Gastrocnemius medialis (tissue), 4 donors: ENCODE measurements at places on chromosomes 1 and 21. TPM values are rescaled to one million over a fixed set of nuclear protein-coding genes. Genes with fewer than 3 reads are reported as not detected.

LHX8 gene
- total RNA-seq: not detected

LCE3D gene
- not detected for total RNA-seq

PGLYRP4 gene
- not detected for total RNA-seq

SLC44A5 gene
- total RNA-seq: 0.15 TPM

GJA8 gene
- total RNA-seq: not detected

TRIM63 gene
- total RNA-seq: 1,040 TPM

FAM167B gene
- total RNA-seq: 2.9 TPM

SH3D21 gene
- 0.10 TPM for total RNA-seq

DDX20 gene
- 29.0 TPM for total RNA-seq

OMA1 gene
- 23.7 TPM for total RNA-seq

SPATC1L gene
- 1.5 TPM for total RNA-seq

ADGRL4 gene
- 13.4 TPM for total RNA-seq

GRCh38 chr1:19955534-19956170 is 23.8 kb downstream of the PLA2G2A start:
- DNase-seq: no peak

- DNase-seq: peak; percentile 7
Observed at GRCh38 chr1:38941527-38942019, at the start of gene RHBDL2. Gene RHBDL2 (minus strand): TSS chr1:38941830. CDS start chr1:38919212, 22,618 bp downstream.

GRCh38 chr21:16713331-16714117 is 799.3 kb upstream of the CXADR start:
- no peak for DNase-seq

GRCh38 chr21:34707876-34708325 is 39.1 kb downstream of the CLIC6 start:
- no peak for DNase-seq

GRCh38 chr21:16370186-16370585 is 640.4 kb downstream of the USP25 start:
- peak; percentile 51 for DNase-seq

GRCh38 chr1:159937054-159937750 is 8.2 kb downstream of the IGSF9 start:
- no peak for DNase-seq

GRCh38 chr1:228400237-228400651 is 6.4 kb downstream of the TRIM11 start:
- peak; percentile 10 for DNase-seq

GRCh38 chr1:118773656-118774055 is 214.5 kb downstream of the TBX15 start:
- no peak for DNase-seq

DNA sequence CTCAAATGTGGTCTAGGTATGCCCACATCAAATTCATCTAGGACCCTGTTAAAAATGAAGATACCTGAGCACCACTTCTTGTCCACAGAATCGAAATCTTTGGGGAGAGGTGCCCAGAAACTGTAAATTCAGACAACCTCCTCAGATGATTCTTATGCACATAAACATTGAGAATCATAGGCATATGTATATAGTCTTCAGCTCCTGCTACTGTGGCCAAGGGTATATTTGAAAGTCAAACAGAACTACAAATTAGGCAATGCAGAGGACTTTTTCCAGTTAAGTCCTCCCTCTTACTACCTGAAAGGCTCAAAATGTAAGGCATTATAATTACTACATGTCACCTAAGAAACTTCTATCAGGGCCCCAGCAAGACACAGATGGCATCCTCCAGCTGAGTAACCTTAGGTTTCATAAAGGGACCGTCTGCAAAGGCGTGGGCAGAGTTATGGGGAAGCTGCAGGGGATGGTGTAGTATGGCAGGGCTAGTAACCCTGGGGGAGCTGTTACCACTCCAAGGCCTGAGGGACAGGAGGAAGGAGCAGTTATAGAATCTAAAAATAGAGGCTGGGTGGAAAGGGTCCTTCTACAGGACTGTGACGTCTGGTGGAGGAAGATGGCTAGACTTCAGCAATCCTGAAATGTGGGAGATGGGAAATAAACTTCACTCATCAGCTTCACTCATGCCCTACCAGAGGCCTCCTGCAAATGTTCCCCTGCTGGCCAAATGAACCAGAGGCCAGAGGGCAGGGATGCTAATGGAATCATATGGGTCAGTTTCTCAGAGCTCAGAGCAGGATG is 46.3 kb downstream of the DAB1 start:
- no peak for DNase-seq

DNA sequence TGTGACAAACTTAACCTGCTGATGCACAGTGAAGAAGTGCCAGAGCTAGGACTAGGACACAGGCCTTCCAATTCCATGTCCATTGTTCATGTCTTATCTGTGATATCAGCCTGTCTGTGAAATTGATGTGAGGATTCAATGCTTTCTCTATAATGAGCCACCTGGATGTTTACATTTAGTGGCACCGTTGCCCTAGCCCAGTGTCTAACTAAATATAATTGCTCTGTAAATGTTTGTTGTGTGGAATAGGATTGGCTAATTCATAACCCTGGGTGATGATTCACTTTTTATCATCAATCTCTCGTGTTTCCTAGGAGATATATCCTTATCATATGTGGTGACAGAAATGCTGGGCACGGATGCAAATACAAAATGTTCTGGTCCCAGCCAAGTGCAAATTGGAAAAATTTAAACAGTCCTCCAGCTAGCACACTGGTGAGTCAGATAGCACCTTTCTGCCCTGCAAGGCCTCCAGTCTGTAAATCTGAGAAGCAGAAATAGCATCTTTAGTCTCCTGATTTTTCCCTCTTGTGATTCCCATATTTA is 46.9 kb upstream of the GNG12 start:
- no peak for DNase-seq

- peak; percentile 72 for DNase-seq
Observed at GRCh38 chr1:91617285-91617765, 116.7 kb downstream of the CDC7 start.

DNA sequence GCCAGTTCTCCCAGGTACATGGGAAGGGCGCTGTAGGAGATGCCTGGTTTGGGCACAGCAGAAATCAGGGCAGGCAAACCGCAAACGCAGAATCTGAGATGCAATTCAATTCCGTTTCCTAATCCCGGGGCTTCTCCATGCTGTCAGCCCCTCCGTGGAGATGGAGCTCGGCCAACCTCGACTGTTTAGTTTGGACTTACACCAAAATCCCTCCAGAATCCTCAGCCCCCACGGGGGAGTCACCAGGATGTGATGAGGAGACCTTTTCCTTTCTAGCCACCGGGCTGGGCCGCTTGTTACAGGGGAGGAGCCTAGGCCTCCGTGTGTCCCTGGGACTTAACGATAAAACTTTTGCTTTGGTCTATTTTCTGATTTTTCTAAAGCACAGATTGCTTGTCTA is 7.9 kb downstream of the SLC2A7 start:
- no peak for DNase-seq

- DNase-seq: no peak
Observed at GRCh38 chr1:184417916-184418315, 31.1 kb downstream of the C1orf21 start.

DNA sequence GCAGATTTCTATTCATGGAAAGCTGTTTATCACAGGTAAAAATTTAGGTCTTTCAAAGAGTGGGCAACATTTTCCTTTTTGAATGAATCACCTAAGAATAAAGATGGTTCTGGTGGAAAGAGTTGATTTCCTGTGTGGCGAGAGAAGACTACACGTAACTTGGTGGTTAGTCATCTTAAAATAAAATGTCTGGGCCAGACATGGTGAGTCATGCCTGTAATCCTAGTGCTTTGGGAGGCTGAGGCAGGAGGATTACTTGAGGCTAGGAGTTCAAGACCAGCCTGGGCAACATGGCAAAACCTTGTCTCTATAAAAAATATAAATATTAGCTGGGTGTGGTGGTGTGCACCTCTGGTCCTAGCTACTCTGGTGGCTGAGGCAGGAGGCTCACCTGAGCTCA is 65.7 kb downstream of the DISP1 start:
- DNase-seq: no peak

DNA sequence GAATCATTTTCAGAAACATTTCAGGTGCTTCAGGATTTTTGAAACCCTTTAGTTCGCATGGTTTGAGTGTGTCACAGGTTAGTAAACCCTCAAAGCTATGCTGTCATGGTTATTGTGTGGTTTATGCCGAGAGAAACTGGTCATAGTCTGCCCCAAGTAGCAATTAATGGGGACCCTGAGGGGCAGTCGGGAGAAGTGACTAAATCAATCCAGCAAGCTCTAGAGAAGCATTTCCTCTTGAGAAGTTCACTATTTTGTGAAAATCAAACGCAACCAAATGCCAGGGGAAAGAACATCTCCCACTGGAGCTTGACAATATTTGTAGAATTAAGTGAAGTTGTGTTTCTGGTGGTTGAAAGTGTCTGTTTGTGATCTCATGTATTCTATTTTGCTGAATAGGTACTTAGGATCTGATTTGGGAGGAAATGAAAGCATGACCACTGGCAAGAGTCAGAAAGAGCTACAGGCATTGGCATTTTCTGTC is 63.0 kb upstream of the BACH1 start:
- DNase-seq: no peak

- DNase-seq: no peak
Observed at GRCh38 chr1:219744652-219745469, 132.0 kb upstream of the ZC3H11B start.

- no peak for DNase-seq
Observed at GRCh38 chr1:40197656-40198055, 36.5 kb downstream of the RLF start.

GRCh38 chr21:26091480-26092018 is 79.0 kb downstream of the APP start:
- no peak for DNase-seq

- peak; percentile 54 for DNase-seq
Observed at GRCh38 chr1:218480137-218480536, 135.0 kb downstream of the TGFB2 start.

- DNase-seq: no peak
Observed at GRCh38 chr21:42306366-42307035, 8.7 kb downstream of the TFF3 start.

DNA sequence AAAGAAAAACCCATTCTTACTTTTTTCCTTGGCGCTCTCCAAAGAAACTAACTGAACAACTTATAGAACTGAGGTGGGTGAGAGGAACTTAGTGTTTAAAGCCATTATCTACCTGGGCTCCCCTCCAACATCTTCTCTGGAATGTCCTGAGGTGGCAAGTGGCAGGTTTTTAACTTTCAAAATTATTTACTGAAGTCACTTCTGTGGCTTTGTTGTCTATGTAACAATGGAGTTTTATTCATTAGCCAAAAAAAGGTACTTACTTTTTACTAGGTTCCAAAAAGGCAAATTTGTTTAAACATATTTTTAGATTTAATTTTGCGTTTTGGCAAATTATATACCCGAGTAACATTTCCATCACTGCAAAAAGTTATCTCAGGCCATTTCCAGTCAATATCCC is 2.4 kb downstream of the ENO1 start:
- DNase-seq: no peak

DNA sequence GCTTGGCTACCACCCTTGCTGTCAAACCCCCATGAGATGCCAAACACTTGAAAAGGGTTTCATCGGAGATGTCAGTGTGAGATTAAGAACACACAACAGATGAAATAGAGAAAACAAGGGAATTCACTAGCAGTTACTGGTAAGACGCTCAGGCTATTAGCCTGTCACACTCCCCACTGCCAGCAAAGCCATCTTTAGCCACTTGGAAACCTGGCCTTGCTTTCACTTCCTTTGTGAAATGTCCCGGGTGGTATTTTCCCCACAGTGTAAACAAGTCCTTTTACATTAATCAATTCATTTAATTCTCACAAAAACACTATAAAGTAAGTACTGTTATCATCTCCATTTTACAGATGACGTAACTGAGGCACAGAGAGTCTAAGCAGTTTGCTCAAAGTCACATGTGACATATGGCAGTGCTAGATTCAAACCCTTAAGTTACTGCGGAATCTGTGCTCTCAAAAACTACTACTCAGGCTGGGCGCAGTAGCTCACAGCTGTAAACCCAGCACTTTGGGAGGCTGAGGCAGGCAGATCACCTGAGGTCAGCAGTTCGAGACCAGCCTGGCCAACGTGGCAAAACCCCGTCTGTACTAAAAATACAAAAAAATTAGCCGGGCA is 32.7 kb upstream of the KHDRBS1 start:
- DNase-seq: no peak

GRCh38 chr1:240500647-240501046 is 111.3 kb downstream of the GREM2 start:
- DNase-seq: no peak

DNA sequence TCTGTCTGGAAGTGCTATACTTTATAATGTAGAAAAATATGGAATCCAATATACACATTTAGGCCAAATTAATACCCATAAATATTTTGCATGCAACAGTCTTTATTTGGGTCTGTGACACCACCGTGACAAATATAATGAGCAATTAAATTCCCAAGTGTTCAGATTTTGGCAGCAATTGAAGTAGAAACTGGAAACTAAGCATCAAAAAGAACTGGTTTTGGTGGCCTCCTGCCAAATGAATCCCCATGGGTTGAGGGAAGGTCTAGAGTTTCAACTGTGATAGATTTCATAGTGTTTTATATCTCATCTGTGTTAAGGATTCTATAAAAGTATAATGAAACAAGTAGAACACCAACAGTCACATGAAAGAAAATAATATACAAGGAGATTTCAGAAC is 88.4 kb downstream of the DPYD start:
- no peak for DNase-seq

GRCh38 chr1:205523891-205524793 is 19.7 kb downstream of the CDK18 start:
- peak; percentile 40 for DNase-seq

DNA sequence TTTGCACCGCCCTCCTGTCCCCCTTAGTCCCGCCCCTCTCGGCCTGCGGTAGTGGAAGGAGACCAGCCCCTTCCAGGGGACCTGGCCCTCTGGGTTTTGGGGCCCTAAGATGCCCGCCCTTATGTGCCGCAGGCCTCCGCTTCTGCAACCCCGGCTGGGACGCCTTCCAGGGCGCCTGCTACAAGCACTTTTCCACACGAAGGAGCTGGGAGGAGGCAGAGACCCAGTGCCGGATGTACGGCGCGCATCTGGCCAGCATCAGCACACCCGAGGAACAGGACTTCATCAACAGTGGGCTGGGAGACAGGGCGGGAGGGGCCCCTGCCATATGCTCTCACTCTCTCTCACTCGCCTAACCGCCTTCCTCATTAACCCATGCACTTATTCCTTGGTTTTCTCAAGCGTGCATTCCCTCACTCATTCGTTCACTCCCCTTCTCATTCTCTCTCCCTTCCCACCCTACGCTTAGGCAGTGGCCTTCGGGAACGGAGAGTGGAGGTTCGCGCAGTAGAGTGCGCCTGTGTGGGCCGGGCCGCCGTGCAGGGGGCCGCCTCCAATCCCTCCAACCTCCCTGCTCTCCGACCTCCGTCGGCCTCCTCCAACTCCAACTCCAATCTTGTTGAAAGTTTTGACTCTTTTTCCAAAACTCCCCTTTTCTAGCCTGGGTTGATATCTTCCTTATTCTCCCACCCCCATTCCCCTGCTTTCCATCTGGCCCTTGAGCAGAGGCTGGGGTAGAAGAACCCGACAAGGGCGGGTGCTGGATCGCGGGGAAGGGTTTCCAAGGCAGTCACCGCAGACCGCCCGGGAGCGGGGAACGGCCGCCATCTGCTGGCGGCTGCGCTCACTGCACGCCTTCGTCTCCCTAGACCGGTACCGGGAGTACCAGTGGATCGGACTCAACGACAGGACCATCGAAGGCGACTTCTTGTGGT is 15.2 kb downstream of the BCAN start:
- peak; percentile 59 for DNase-seq
